ENCODE measurements at places on chromosomes 4 and X.

DNA sequence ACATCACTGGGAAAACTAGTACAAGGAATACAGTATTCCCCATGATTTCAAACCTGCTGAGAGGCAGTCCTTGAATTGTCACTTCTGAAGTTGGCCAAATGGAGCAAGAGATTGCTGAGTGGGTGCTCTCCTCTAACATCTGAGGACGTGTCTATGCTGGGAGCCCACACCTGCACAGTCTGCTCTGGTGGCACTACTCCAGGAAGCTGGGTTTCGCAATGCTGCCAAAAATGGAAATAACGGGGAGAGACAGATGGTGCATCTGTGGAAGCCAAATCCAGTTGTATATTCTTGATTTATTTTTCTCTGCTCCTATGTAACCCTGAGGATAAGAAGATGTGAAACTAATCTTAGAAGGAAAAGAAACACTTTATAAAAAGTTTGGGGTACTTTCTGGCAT lies 240.1 kb upstream of the CTSO start:
- no peak for DNase-seq

DNA sequence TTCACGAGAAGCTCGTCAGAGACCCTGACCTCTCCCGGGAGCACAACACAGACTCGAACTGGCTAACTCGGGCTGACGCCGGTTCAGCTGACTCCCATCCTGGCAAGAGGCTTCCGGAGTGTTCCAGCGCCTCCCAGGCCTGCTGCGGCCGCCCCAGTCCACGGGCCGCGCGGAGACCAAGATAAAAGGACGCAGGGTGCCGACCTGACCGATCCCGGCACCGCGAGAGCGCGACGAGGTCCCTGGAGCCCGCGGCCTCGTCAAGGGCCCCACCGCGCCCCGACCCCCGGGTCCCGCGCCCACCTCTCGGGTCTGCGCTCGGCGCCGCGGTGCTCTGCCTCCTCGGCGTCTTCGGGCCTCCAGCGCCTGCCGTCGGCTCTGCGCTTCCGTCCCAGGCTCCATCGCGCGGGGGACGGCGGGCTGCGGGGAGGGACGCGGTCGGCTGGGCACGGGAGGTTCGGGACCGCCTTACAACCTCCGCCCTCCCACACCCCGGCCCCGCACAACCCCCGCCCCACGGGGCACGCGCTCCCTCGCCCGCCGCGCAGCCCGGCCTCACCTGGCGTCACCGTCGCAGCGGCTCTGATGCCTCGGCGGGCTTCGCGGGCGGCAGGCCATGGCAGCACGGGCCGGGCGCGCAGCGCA lies 426 bp downstream of the SLBP start:
- DNase-seq: no peak

- DNase-seq: no peak
Observed at GRCh38 chr4:128663325-128663724, 146.2 kb upstream of the JADE1 start.

DNA sequence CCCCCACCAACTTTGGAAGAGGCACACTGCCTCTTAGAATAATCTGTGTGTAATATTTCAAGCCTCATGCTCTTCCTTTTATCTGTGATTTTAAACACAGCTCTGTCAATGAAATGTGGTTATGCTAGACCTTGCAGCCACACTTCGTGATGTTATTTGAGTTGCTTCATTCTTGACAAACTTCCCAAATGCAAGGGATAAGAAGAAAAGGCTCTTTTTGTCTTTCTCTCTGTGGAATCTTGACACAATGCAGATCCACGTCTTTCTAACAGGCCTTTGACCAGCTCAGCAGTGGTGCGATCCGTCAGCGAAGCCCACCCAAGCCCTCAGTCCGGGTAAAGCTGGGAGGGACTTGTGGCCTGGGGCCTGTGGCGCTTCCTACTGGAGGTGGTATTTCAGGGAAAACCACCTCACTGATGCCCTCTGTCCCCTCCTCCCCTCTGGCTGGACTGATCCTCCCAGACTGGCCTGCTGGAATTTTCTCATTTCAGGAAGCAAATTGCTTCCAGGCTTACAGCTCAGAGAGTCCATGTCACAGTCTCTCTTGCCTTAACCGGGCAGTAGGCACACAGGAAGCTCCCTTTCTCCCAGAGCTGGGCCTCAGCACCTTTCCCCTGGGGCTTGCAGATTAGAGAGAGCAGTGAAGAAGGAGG lies 19.5 kb upstream of the CCKAR start:
- DNase-seq: no peak

- no peak for DNase-seq
Observed at GRCh38 chr4:168538632-168539031, 41.8 kb downstream of the PALLD start.

GRCh38 chr4:183263787-183264386 lies 56.2 kb downstream of the CLDN22 start:
- no peak for DNase-seq

GRCh38 chrX:127112726-127113125 lies 293.2 kb downstream of the PRR32 start:
- no peak for DNase-seq

GRCh38 chrX:153974003-153974725 lies 1.6 kb downstream of the TMEM187 start:
- no peak for DNase-seq
